Spinal cord (tissue), 10 donors: ENCODE measurements at places on chromosomes 12 and 14.

- H3K4me3 ChIP-seq: no peak overlapping the region
- H3K27ac ChIP-seq: no peak overlapping the region
- no peaks in the 10 kb centered on the region for H3K4me1 ChIP-seq
Observed at GRCh38 chr14:26429205-26429604, 168.6 kb downstream of the NOVA1 start.

DNA sequence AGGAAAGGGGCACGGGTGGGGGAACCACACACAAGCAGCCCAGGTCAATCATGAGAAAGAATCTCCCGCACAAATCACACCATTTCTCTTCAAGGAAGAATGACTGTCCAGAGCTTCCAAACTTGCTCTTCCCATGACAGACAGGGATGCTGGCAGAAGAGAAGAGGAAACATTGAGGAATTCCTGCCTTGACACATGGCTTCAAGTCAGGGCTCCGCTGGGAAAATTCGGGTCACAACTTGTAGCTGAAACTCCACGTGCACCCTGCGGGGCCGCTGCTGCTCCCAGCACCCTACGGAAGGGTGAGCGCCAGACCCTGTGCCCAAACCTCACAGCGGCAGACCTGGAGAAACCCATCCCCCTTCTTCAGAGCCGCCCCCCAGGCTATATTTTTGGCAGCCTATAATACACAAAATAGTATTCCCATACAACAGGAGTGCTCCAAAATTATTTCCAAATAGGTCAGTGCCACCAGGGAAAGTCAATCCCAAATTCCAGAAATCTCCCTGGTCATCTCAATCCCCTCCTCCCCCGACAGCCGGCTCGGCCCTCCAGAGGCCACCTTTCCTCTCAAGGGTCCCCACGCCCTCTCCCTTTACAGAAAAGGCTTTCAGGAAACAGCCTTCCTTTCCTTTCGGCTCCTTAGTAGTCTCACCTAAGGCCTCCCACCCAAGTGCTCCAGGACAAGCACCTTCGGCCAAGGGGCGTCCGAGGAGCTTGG lies 1.3 kb downstream of the TMEM132D start:
- peaks cover 27% of the 10 kb centered on the region for H3K27me3 ChIP-seq
- peaks cover 16% of the 10 kb centered on the region for H3K4me1 ChIP-seq
- H3K36me3 ChIP-seq: no peaks in the 10 kb centered on the region
- H3K27ac ChIP-seq: no peak overlapping the region
- no peak for DNase-seq

GRCh38 chr12:51335931-51336330 lies 10.5 kb downstream of the CELA1 start:
- no peak overlapping the region for H3K4me3 ChIP-seq
- no peaks in the 10 kb centered on the region for H3K27me3 ChIP-seq
- no peaks in the 10 kb centered on the region for H3K36me3 ChIP-seq
- no peaks in the 10 kb centered on the region for H3K4me1 ChIP-seq
- no peak for DNase-seq

- no peaks in the 10 kb centered on the region for H3K27me3 ChIP-seq
- peaks cover 3% of the 10 kb centered on the region for H3K36me3 ChIP-seq
- DNase-seq: no peak
- H3K27ac ChIP-seq: no peak overlapping the region
- H3K4me3 ChIP-seq: no peak overlapping the region
Observed at GRCh38 chr14:60977847-60978246, 3.0 kb downstream of the TRMT5 start.

DNA sequence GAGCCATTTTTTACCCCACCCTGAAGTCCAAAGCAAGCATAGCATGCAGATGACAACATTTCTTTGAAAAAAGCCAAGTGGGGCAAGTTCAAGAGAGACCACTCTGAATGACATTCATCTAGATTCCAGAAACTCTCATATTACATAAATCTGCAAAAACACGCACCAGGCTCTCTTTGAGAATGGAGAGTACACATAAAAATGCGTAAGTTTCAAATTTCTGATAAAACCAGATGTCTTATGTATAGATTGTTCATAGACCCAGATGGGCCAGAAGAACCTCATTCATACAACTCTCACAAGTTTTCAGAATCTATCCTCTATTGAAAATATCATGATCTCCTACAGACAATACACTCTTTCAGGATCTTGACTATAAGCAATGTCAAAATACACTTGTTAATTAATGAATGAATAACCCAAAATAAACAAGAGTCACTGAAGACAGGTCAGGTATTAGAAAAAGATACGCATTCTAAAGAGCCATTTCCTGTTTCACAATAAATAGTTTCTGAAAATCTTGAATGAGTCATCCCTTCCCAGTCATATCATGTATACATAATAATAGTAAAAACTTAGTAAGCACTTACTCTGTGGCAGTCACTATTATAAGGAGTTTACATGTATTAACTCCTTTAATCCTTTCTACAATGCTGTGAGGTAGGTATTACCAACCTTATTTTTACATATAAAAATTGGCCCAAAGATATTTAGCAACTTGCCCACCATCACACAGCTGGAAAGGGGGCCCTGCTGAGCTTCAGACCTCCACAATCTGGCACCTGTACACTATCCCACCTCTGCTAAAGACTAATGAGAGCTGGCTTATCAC lies 72.0 kb downstream of the PPP2R5E start:
- no peak overlapping the region for H3K4me3 ChIP-seq
- no peak for DNase-seq
- no peak overlapping the region for H3K27ac ChIP-seq
- no peaks in the 10 kb centered on the region for H3K27me3 ChIP-seq

GRCh38 chr14:84482256-84483071 lies 1047.5 kb upstream of the FLRT2 start:
- no peak overlapping the region for H3K27ac ChIP-seq
- H3K4me3 ChIP-seq: no peak overlapping the region
- DNase-seq: no peak
- no peaks in the 10 kb centered on the region for H3K27me3 ChIP-seq

GRCh38 chr12:1702713-1703112 lies 11.8 kb downstream of the ADIPOR2 start:
- H3K27me3 ChIP-seq: no peaks in the 10 kb centered on the region
- no peak overlapping the region for H3K4me3 ChIP-seq
- H3K36me3 ChIP-seq: no peaks in the 10 kb centered on the region
- DNase-seq: no peak

DNA sequence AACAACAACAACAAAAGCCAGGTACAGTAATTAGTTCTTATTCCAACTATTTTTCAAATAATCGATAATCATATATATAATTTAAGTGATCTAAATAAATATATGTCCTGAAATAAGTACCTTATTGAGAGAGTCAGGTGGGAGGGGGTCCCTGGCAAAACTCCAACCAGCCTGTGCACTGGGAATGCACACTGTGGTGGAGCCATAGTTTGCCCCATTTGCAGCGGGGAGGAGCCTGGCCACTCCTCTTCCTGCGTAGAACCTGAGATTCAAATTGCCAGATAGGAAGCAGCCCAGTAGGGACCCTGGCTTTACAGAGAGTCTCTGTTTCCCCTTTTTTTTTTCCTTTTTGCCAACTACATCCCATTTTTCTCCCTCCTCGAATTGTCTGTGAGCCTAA lies 26.4 kb downstream of the CPNE8 start:
- DNase-seq: no peak
- H3K4me3 ChIP-seq: no peak overlapping the region
- H3K4me1 ChIP-seq: no peaks in the 10 kb centered on the region
- no peak overlapping the region for H3K27ac ChIP-seq

GRCh38 chr14:68814238-68814538 lies 21.3 kb upstream of the ZFP36L1 start:
- H3K4me3 ChIP-seq: peak overlapping the region; percentile 14
- H3K27ac ChIP-seq: peak overlapping the region; percentile 98
- H3K4me1 ChIP-seq: peaks cover 48% of the 10 kb centered on the region
- H3K27me3 ChIP-seq: no peaks in the 10 kb centered on the region

- no peak overlapping the region for H3K4me3 ChIP-seq
- no peak for DNase-seq
- H3K27ac ChIP-seq: no peak overlapping the region
- no peaks in the 10 kb centered on the region for H3K4me1 ChIP-seq
Observed at GRCh38 chr12:91667694-91668093, 478.0 kb downstream of the BTG1 start.

- no peaks in the 10 kb centered on the region for H3K27me3 ChIP-seq
- H3K4me3 ChIP-seq: no peak overlapping the region
- no peak for DNase-seq
- H3K27ac ChIP-seq: no peak overlapping the region
- H3K36me3 ChIP-seq: no peaks in the 10 kb centered on the region
Observed at GRCh38 chr14:96631030-96631429, 128.8 kb downstream of the PAPOLA start.

DNA sequence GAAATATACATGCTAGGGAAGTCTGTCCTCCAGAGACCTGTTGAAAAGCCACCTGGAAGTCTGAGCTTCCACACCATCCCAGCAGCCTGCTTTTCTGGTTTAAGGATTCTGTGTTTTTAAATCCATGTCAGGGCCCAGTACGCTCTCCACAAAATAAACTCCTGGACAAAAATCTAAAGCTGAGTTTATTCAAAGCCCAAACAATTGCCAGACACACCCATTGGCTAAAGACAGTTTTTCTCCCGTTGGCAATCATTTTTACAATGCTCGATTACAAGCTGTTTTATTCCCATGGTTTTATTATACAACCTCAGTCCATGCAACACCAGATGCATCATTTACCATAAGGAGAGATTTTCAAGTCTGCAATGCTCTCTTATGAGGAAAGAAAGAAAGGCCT lies 94.5 kb downstream of the MYRFL start:
- no peaks in the 10 kb centered on the region for H3K27me3 ChIP-seq
- H3K36me3 ChIP-seq: no peaks in the 10 kb centered on the region
- H3K27ac ChIP-seq: no peak overlapping the region
- DNase-seq: no peak
- no peaks in the 10 kb centered on the region for H3K4me1 ChIP-seq
- no peak overlapping the region for H3K4me3 ChIP-seq

DNA sequence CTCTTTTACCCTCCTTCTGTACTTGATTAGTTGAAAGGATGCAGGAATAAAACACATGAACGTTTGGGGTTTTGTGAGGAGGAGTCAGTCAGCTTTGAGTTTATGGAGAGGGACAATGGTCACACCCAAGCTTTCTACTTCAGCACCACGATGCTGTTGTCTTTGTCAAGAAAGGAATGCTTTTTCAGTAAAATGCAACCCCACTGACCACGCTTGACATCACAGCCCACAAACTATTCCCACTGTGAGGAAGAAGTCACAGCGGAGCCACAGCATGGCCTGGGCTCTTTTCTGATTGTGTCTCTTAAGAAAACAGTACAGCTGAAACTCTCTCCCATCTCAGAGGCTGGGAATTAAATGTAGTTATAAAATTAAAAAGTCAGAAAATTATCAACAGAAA lies 135.2 kb downstream of the APAF1 start:
- H3K36me3 ChIP-seq: no peaks in the 10 kb centered on the region
- H3K4me1 ChIP-seq: no peaks in the 10 kb centered on the region
- DNase-seq: no peak
- no peaks in the 10 kb centered on the region for H3K27me3 ChIP-seq
- no peak overlapping the region for H3K27ac ChIP-seq
- H3K4me3 ChIP-seq: no peak overlapping the region

DNA sequence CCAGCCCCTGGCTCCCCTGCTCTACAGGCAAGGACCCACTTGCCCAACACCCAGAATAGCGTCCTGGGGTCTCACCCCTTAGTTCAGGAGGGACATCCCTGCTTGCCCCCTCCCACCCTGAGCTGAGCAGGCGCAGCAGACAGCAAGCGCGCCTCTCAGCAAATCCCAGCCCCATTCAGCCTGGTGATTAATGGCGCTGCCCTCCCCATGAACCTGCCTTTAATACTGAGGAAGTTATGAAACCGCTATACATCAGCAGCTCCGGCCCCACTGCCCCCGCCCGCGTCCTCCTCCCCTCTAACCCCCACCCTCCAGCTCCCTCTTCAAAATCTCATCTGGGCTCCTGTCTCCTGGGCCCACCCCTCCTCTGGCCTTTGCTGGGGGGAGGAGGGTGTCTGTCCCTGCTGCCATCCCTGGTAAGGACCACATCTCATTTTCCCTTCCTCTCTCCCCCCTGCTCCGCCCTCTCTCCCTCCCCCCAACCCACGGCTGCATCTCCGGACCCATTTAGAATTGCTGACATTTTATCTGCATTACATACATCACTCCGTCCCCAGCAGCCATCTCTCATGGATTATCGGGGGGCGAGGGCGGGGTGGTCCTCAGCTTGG lies 7.1 kb upstream of the SMUG1 start:
- DNase-seq: no peak
- H3K27me3 ChIP-seq: no peaks in the 10 kb centered on the region
- H3K27ac ChIP-seq: peak overlapping the region; percentile 92
- H3K4me1 ChIP-seq: peaks cover 35% of the 10 kb centered on the region

DNA sequence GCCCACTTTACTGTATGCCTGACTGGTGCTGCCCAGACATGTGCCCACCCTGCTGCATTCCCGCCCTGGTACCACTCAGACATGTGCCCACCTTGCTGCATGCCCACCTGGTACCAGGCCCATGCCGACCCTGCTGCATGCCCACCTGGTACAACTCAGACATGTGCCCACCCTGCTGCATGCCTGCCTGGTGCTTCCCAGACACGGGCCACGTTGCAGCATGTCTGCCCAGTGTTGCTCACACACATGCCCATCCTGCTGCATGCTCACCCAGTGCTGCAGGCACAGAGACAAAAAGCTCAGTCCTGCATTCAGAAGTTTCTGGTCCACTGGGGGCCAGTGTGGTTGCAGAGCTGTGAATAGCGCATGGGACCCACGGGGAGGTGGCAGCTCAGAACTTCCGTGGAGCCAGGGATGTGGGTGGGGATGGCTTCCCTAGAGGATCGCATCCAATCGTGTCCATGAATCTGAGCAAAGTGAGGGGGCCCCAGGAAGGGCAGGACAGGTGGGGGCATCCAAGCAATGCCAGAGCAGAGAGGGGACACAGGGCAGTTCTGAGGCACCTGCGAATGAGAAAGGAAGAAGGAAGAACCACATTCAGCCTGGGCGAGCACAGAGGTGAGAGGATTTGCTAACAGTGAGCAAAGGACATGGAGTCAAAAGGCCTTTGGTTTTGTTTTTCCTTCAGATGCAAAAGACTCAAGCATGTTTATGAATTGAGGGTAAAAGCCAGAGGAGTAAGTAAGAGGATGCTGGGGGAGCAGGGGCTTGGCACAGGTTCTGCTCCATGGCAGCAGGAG lies 175.9 kb upstream of the C14orf180 start:
- H3K36me3 ChIP-seq: no peaks in the 10 kb centered on the region
- no peaks in the 10 kb centered on the region for H3K4me1 ChIP-seq
- no peak overlapping the region for H3K27ac ChIP-seq
- H3K4me3 ChIP-seq: no peak overlapping the region
- no peak for DNase-seq

DNA sequence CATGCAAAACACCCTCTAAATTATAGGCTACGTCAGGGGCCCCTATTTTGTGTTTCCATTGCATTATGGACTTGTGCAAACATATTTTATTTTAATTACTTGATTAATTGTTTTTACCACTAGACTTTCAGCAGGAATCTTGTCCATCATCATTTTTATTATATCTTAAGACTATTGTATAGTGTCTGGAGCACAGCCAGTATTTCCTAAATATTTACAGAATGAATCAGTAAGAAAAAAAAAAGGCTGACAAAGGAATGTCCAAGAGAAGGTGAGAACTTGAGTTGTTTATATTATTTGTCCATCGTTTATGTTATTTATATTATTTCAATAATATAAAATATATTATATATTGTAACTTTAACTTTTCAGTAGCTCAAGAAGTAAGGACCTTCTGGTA lies 664.7 kb downstream of the SLC6A15 start:
- no peak overlapping the region for H3K4me3 ChIP-seq
- no peaks in the 10 kb centered on the region for H3K36me3 ChIP-seq
- DNase-seq: no peak
- H3K4me1 ChIP-seq: no peaks in the 10 kb centered on the region
- no peak overlapping the region for H3K27ac ChIP-seq

- H3K27me3 ChIP-seq: no peaks in the 10 kb centered on the region
- H3K27ac ChIP-seq: no peak overlapping the region
- H3K4me3 ChIP-seq: no peak overlapping the region
- DNase-seq: no peak
Observed at GRCh38 chr12:125346362-125346761, 281.1 kb downstream of the AACS start.
